ENCODE measurements at places on chromosomes 5 and 9.

GRCh38 chr5:107389130-107389774, 281.5 kb downstream of the EFNA5 start:
- DNase-seq = no peak

GRCh38 chr5:65727491-65728156, 5.6 kb downstream of the NLN start:
- DNase-seq = no peak

DNA sequence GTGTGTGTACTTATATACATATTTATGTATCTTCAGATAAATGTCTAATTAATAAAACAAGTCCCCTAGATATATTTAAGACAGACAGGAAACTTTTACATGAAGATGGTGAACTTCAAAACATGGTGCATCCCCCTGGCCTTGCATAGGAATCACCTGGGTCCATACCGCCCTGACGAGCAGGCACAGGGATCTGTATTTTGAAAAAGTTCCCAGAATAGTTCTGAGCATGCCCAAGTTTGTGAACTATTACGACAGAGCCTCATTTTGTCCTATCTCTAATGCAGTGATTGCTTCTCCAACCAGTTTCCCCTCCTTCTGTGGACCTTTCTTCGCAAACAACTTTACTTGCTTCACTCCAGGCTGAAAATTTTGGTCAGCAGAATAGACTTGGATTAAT, 98.1 kb downstream of the APBA1 start:
- DNase-seq = no peak

DNA sequence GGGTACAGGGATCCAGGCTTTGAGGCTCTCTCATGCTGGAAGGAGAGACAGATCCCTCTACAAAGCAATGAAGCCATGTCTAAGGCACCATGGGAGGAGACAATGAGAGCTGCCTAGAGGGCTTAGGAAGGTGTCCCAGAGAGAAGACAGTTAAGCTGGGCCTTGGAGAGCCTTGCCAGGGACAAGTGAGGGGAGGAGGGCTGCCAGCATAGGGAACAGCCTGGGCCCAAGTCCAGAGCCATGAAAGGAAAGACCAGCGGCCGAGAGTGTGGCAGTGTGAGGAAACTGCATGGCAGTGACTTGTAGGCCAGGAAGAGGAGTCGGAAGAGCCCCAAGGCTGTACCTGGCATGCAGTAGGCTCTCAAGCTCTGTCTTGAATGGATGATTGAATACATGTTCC, 88.5 kb downstream of the PSD2 start:
- no peak for DNase-seq

DNA sequence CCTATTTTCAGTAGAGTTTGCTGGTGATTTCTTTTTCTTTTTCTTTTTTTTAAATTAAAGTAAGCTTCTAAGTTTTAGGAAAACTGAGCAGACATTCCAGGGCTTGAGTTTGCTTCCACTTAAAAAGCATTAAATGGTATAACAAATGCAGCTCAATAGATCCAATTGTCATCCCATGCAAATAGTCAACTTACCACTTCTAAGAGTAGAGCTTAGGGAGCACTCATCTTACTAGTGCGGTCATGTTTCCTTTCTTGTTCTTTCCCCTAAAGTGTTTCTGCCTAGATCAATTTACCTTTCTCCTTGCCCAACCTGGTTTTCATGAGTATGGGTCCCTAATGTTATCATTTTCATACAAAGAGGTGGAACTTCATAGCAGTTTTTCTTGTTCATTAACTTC, 13.0 kb upstream of the CEP120 start:
- no peak for DNase-seq

DNA sequence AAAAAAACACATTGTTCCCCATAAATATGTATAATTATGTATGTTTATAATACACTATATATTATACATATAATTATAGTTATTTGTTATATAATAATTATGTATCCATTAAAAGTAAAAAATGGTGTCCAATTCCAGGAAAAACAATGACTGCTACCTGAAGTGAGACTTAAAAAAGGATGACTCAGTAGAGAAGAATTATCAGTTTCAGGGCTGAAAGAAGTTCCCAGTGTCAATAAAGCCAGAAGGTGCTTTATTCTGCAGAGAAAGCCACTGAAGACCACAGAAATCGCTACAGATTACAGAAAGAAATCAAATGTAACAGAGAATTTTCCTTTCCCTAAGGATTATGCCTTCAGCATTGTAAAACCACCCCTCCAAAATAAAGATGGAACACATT, 50.9 kb downstream of the ANKRD31 start:
- DNase-seq = no peak

- no peak for DNase-seq
Measured at GRCh38 chr9:113221800-113222481, 597 bp downstream of the SLC31A1 start.

GRCh38 chr9:134633362-134634142, 8.1 kb upstream of the COL5A1 start:
- DNase-seq = no peak

DNA sequence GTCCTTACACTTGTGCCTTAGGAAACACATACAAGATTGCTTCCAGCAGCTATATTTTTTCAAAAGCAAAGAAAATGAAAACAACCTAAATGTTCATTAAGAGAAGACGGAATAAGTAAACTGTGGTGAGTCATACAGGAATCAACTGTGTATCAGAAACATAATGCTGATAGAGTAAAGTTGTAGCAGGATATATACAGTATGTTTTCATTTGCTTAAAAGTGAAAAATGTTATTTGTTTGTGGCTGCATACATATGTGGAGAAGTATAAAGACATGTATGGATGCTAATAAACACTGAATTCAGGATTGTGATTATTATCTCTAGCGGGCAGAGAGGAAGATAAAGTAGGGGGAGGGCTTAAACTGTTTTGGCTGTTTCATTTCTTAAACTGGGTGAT, 8.3 kb downstream of the DCTN4 start:
- DNase-seq = no peak

GRCh38 chr9:68509689-68510088, 31.0 kb downstream of the TMEM252 start:
- no peak for DNase-seq

- DNase-seq = no peak
Measured at GRCh38 chr5:101663543-101663942, 632.5 kb downstream of the SLCO4C1 start.

DNA sequence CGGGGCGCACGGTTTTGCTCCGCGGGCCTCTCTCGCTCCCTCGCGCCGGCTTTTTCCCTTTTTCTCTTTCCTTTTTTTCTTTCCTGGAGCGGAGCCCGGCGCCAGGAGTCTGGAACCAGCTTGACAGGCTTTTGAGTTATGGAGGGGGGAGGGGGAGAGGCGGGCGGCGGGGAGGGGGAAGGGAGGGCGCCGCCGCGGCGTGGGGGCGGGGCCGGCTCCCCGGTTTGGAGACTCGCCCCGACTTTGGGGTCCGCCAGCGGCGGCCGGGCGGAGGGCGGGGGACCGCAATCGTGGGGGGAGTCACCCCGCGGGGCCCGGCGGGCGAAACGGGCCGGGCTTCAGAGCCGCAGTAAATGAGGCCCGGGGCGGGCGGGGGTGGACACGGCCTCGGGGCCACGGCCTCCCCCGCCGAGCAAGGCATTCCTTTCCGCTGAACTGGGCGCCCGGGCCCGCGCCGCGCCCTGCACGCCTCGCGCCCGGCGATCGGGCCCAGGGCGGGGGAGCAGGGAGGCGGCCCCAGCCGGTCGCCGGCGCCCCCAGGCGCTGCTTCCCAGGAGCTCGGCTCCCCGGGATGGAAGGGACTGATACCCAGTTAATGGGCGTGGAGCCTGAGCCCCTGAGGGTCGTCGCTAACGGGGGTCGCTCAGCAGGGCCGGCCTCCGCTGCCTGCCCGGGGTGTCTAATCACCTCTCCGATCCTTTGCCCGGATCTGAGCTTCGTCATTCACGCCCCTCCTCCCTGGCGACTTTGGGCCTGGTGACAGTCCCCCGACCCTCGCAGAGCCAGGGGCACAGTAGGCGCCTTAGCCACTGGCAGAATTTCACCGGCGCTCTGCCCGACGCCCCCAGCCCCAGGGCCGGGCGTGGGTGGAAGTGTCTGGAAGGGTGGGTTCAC, 138.1 kb downstream of the C9orf50 start:
- DNase-seq = peak; percentile 72

DNA sequence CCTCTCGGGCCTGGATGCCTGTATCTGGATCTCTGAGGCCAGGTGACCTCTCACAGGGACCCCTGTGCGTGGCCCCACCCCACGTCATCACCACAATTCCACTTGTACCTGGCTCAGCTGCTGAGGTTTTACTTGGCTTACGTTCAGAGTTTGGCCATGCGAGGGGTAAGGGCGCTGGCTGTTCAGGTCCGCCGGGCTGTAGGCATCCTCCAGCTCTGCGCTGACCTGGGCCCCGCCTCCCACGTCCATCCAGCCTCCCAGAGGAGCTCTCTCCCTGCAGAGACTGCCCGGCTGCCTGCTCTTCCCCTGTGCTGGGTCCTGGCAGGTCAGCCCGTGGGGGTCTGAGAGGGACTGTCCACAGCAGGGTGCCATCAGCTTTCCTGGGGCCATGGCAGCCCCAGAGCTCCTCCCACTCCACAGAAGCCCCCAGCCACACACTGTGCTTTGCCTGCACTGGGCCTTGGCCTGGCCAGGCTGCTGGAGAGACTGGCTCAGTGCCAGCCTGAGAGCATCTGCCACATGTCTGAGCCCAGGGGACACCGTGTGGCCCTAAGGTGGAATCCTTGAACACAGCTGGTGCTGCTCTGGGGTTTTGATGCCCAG, 43.6 kb downstream of the SLC6A3 start:
- DNase-seq = no peak

DNA sequence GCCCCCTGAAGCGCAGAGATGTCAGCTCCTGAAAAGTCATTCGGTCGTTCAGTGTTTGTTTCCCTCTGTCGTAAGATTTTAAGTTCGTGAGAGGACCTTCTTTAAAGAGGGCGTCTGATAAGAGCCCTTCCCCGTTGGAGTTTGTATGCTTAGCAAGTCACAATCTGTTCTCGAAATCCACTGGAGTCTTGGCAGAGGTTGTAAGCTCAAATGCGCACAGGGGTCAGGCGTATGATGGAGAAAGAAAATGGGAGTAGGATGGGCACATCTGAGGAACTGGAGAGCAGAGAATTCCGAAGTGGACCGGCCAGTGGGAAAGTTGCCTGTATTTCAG, 710 bp downstream of the HSD17B4 start:
- no peak for DNase-seq

- no peak for DNase-seq
Measured at GRCh38 chr5:62585751-62586150, 7.1 kb downstream of the LRRC70 start.

DNA sequence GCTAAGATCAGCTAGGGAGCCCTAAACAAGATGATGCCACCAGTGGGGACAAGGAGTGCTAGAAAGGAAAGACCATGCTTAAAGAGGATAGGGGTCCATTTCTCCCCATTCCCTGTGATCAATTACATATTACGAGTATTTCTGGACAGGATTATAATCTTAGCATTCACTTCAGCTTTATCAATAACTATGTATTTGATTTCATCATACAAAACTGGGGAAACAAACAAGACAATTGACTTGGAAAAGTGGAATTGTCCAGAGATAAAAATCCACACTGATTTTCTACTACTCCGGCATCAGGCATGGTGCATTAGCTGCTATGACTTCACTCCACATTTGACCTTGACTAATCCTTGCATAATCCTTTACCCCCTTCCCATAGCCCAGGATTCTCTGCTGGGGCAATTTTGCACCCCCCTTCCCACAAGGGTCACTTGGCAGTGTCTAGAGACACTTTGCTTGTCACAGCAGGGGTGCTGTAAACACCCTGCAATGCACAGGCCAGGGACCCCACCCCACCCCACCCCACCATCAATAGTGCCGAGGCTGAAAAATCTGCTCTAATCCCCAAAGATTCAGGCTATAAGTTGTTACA, 29.9 kb upstream of the UBE2QL1 start:
- DNase-seq = no peak

All from activated T-cell treated with anti-CD3 and anti-CD28 coated beads, Interleukin-2, amount 50 U/mL, for 24 hours (primary cell).